ENCODE measurements at places on chromosomes 1 and 21. TPM values are rescaled to one million over a fixed set of nuclear protein-coding genes. Genes with fewer than 3 reads are reported as not detected.

CA6 gene
- total RNA-seq: not detected

GRCh38 chr1:237895630-237896029 is 4.9 kb upstream of the ZP4 start:
- no peak for DNase-seq

- no peak for DNase-seq
Measured at GRCh38 chr21:39529026-39529425, 77.3 kb downstream of the SH3BGR start.

DNA sequence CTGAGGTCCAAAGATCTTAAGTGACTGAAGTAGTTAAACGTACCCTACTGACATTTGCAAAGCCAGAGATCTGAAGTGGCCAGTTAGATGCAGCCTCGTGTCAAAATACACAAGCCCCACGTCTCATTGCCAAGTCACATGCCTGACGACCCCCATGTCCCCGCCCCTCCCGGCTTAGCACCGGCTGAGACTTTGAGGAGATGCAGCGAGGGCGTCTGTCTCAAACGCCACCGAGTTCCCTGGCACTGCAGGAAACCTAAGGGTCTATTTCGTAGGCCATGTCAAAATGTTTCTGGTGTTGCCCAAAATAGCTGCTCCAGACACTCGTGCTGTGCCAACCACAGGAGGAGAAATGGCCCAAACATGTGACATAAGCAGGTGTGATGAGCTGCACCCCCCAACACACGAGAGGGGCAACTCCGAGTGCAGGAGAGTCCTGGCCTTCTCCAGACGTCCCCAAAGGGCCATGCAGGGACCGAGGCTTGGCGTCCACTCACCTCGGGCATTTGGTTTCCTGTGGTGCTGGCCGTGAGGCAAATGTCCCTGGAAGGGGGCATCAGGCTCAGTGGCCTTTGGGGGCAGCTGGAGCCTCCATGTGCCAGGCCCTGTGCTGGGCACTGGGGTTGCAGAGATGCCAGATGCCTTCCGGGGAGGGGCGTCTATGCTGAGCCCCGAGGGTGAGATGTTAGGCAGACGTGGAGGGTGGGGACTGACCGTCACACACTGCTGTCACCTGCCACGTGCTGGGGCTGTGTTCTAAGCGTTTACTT is 67.0 kb downstream of the MATN1 start:
- DNase-seq: no peak

GJA8 gene
- not detected for total RNA-seq

S100B gene
- not detected for total RNA-seq

All from glomerular endothelial cell (primary cell).